ENCODE measurements at places on chromosomes 1 and 21.
A peak's percentile ranks its signal among the peaks of the same experiment; 100 is the strongest.

- no peak for DNase-seq
Observed at GRCh38 chr1:64492424-64492823, 22.5 kb downstream of the CACHD1 start.

DNA sequence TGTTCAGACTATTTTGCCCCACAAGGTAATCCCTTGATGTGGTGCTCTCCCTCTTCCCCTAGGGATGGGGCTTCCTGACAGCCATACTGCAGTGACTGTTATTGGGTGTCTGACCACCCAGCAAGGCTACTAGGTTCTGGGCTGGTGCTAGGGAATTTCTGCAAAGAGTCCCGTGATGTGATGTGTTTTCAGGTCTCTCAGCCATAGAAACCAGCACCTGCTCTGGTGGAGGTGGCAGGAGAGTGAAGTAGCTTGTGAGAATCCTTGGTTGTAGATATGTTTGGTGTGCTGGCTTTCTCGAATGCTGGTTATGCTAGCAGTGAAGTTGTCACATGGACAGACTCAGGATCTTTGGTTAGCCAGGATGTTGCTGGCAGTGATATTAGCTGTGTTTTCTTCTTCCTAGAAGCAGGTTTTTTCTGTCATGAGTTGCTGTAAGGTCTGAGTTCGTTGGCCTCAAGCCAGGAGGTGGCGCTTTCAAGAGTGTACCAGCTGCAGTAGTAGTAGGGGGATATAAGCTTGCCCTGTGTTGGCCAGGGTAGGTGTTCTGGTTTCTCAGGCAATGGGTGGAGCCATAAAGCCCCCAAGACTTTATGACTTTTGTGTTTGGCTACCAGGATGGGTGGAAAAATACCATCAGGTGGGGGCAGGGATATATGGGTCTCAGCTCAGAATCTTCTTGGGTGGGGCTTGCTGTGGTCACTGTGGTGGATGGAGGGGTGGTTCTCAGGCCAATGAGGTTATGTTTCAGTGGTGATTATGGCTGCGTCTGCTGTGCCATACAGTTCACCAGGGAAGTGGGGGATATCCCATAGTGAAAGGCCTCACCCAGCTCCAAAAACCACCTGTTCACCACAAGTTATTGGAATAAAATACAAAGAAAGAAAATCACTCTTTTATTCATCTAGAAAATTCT, 1112.3 kb downstream of the KCNT2 start:
- no peak for DNase-seq

DNA sequence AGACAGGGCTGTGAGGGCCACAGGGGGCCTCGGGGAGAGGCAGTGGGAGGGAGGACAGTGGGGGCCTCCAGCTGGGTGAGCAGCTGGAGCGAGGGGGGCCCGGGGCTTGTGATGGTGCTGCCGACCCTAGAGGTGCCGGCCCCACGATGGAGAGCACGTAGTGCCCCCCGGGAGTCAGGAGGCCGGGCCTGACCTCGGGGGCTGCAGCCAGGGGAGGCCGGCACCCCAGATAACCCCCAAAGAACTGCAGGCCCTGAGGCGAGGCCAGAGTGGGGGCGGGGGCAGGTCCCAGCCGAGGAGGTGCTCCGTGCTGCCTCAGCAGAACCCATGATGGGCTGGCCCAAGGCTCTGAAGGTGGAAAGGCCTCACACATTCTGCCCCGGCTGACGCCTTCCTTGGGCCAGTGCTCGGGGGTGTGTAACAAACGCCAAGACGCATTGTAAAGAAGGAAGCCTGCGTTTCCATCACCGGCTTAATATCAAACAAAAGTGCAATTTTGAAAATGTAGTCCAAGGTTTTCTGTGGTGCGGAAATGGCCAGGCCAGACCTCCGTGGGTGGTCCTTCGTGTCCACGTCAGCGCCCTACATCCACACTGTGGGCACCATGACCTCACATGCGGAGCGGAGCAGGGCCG, 55.2 kb downstream of the COL6A1 start:
- no peak for DNase-seq

- DNase-seq = no peak
Observed at GRCh38 chr1:34844252-34844634, 15.3 kb downstream of the SMIM12 start.

DNA sequence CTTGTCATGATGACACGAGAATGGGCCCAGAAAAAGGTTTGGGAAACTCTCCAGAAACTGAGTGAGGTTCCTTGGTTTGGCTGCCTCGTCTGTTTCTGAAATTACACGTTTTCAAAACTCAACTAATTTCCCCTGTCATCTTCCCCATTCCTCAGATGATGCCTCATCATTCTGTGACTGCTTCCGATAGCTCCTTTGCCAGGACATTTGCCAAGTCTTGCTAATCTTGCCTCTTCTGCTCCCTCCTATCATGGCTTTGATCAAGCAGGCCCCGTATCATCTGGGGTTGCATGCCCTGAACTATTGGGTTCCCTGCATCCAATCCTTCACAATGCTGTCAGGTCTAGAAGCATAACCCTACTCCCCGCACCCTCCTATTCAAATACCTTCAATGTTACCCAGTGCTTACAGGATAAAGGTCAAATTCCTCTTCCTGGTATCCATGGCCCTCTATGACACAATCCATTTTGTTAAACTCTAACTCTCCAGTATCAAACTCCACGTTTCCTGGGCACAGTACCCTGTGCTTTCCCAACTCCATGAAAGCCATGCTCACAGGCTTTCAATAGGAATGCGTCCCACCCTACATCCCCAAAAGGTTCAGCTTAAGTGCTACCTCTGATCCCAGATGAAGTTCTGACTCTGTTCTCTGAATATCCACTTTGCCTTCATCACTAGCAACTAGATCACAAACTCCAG, 22.2 kb upstream of the TMEM200B start:
- no peak for DNase-seq

DNA sequence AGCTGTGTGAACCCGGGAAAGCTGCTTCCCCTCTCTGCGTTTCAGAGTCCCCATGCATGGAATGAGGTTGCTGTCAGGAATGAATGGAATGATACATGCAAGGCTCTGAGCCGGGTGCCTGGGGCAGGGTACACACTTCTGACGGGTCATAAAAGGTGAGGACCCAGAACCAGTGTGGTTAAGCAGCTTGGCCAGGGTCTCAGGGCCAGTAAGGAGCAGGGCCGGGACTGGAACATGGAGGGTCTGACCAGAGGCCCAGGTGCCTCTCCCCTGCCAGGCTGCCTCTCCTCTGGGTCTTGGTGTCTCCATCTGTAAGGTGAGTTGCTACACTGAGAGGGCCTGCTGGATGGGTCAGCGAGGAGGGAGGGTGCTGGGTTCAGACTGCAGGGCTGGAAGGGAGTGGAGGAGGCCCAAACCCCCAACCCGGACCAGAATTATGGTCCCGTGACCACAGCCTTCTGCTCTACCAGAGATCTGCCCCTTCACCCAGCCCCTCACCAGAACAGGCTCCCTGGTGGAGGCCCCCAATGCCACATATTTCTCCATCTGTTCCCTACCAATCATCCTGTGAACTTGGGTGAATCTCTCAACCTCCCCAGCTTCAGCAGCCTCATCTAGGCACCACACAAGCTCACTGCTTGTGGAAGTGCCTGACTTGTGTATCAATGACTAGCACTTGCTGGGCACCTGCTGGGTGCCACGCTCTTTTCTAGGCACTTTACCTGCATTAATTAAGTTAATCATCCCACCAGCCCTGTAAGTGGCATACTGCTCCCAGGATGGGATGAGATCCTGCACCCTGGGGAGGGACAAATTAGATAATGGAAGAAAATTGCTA, 16.2 kb upstream of the LRP8 start:
- DNase-seq = no peak

DNA sequence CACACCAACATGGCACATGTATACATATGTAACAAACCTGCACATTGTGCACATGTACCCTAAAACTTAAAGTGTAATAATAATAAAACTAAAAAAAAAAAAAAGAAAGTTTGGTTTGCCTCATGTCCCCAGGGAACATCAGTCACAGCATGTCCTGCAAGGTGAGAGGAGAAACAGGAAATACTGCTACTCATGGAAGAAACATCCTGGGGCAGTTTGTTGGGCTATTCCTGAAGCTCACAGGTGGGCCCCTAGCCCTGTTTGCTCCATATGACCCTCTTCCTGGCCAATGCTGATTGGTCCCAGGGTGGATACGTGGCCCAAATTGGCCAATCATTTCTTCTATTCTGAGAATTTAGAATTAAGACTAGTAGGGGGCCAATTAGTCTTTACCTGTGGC, 103.4 kb upstream of the ADAR start:
- DNase-seq = no peak

DNA sequence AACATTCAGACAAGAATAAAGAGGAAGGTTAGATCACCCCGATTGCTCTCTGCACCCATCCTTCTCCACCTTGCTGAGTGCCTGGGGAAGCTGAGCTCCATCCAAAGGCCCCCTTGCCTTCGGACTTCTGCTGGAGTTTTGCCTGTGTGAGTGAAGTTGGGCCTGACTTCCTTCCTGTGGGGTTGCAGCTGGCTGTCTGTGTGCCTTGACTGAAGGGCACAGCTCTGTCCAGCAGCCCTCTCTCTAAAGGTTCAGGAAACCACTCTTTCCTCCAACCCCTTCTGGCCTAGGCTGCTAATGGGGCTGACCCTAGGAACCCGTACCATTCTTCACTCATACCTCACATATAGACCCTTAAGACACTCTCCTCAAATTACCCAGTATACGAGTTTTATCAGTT, 173.4 kb upstream of the HMCN1 start:
- DNase-seq = no peak

DNA sequence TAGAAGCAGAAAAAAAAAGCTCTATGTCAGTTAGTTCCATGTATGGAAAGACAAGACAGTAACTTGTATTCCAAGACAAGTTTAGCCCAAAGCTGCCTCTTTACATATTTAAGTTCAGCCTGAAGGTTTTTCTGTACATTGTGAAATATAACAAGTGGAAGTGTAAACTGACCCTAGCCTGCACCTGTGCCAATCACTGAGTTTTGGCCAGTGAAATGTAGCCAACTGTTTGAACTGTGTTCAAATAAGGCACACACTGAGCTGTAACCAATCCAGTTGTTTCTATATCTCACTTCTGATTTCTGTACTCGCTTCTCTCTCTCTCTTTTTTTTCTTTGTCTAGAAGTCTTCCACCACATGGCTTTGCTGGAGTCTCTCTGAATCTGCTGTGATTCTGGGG, 1227.1 kb downstream of the NCAM2 start:
- no peak for DNase-seq

GRCh38 chr21:45803618-45804340, 160.3 kb downstream of the PCBP3 start:
- no peak for DNase-seq

DNA sequence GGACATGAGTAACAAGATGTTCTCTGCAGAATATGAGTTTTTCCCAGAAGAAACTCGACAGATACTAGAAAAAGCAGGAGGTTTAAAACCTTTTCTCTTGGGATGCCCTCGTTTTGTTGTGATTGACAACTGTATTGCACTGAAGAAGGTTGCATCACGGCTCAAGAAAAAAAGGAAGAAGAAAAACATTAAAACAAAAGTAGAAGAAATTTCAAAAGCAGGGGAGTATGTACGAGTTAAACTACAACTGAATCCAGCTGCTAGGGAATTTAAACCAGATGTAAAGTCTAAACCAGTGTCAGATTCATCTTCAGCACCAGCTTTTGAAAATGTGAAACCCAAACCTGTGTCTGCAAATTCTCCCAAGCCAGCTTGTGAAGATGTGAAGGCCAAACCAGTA, 92.5 kb downstream of the TTC3 start:
- no peak for DNase-seq

- no peak for DNase-seq
Observed at GRCh38 chr1:169087876-169088275, 18.6 kb upstream of the ATP1B1 start.

DNA sequence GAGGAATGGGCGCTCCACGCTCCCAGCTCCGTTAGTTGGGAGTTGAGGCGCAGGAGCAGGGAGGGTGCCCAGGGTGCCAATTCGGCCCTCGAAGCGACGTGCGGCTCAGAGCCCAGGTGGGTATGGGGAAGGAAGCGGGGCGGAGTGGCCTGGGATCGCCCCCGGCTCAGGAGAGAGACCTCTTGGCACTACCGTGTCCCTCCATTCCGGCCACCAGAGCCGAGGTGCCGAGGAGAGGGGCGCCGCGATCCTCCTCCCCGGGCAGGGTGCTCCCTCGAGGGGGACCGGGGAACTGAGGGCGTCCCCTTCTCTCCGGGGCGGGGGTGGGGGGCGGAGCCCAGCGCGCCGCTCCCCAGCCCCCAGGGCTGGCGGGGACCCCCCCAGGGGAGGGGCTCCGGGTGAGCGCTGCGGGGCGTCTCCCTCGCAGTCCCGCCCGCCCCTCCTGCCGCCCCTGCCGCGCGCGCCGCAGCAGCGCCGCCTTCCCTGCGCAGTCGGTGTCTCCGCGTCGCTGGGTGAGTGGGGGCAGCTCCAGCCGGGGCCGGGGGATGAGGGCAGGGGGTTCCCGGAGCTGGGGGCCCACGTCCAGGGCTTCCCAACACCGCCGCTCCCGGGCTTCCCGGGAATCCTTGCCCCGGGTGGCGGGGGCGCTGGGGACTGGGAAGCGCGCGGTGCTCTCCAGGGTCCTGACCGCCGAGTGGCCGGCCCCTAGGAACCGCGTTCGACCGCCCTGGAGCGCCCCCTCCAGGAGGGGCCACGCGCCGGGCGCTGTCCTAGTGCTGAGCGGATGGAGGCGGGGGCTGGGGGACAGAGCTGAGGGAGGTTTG, at the start of gene HPCA:
TSS of gene HPCA (plus strand) at position 488 of the 824 bp plus-strand sequence. CDS start 2,408 bp downstream, outside the sequence.
- no peak for DNase-seq

DNA sequence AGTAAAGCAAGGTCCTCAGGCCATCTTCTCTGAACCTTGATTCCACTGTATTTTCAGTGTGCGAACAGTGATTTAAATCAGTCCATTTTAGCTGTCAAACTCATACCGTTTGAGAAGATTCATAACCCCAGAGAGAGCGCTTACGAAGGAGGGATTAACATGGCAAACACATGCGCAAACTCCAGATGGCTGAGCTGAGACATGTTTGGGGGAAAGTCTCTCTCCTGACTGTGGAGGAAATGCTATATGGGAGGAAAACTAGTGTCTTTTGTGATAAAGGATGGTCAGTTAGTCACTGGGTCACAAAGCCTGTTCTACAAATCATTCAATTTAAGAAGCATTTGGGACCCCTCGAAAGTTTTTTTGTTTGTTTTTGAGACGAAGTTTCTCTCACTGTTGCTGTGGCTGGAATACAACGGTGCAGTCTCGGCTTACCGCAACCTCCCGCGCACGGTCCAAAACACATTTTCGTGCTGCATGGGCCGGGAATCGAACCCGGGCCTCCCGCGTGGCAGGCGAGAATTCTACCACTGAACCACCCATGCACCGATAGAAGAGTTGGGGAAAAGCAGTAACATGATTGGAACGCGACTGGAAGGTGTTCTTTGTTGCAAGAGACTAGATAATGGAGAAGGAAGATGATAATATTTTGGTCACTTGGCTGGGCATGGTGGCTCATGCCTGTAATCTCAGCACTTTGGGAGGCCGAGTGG, 58.4 kb upstream of the CXADR start:
- DNase-seq = peak; percentile 74
